Head of caudate nucleus (tissue), 42 donors: ENCODE measurements at places on chromosomes 7 and 10.

GRCh38 chr7:44983742-44984477 is 5.1 kb upstream of the MYO1G start:
- DNase-seq = no peak

DNA sequence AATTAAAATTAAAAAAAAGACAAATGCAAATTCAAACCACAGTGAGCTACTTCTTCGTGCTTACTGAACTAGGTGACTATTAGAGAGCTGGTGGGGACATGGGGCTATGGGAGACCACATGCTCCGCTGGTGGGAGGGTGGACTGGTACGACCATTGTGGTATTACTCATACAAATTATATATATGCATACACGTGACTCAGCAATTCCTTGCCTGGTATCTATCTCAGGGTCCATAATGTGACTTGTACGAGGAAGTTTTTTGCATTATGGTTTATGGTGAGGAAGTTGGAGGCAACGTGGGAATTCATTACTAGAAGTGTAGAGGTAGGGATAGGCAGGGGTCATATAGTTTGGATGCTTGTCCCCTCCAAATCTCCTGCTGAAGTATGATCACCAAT is 1112.7 kb downstream of the TYW1 start:
- DNase-seq = no peak

DNA sequence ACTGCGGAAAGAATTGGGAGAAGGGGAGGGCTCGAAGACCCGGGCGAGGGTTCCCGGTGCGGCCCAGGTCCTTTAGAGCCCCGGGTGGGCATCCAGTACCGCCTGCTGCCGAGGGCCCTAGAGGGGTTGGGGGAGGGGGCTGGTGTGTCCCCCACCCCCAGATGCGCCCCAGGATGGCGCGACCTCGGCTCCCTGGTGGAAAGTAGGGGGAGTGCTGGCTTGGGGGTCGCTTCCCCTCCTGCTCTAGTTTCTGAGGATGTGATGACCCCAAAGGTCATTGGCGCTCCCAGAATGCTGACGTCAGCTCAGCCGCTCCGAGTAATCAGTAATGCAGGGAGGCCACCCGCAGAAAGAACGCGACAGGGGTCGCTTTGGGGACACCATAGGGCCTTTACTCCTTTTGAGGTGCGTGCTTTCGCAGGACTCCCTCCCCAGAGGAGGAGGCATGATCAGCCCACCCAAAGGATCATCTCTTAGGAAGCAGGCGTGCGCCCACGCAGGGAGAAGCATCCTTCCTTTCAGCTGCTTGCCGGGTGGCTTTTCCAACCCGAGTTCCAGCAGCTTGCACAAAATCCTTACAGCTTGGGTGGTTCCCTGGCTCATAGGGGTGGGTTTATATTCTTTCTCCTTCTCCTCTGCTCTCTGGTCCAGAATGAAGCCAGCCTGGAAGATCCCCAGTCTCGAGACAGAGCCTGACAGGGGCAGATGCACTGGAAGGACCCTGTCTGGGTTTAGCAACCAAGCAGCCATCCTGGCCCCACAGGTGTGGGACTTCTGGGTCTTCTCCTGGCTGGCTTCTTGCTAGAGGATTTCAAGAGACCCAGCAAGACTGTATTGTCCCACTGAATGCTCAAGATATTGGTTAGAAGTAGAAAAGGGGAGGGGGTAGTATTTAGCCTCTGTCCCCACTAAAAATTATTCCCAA is 1.3 kb upstream of the PRKAG2 start:
- DNase-seq = peak; percentile 73

GRCh38 chr10:13945390-13946208 is 358.8 kb downstream of the PRPF18 start:
- DNase-seq = peak; percentile 8

- DNase-seq = no peak
Observed at GRCh38 chr7:96920713-96921112, 84.6 kb upstream of the DLX6 start.

DNA sequence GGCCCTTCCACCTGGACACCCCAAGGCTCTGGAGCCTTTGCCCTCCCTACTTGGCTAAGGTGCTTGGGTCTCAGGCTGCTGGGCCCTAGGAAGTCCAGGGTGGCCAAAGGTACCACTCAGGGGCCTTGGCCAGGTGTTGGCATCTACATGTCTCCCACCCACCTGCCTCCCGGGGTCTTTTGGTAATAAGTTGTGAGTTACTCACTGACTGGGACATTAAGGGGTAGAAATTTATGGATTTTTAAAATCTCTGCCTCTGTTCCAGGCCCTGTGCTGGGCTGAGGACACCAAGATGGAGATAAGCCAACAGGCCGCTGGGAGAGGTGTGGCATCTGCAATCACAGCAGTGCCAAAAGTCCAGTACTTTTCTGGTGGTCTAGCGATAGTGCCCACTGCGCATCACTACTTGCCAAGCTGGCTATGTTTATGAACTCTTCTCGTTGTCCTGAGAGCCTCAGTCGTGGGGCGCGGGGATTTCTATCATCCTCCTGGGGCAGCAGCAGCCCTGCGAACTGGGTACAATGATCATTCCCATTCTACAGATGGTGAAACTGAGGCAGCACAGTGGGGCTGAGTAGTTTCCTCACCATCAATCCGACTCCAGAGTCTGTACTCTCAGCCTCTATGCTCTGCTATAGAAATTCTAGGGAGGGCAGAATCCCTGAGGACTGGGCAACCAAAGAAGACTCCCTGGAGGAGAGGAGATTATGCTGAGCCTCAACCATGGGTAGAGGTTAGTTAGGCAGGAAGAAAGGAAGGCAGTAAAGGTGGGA is 36.2 kb downstream of the TBATA start:
- no peak for DNase-seq

DNA sequence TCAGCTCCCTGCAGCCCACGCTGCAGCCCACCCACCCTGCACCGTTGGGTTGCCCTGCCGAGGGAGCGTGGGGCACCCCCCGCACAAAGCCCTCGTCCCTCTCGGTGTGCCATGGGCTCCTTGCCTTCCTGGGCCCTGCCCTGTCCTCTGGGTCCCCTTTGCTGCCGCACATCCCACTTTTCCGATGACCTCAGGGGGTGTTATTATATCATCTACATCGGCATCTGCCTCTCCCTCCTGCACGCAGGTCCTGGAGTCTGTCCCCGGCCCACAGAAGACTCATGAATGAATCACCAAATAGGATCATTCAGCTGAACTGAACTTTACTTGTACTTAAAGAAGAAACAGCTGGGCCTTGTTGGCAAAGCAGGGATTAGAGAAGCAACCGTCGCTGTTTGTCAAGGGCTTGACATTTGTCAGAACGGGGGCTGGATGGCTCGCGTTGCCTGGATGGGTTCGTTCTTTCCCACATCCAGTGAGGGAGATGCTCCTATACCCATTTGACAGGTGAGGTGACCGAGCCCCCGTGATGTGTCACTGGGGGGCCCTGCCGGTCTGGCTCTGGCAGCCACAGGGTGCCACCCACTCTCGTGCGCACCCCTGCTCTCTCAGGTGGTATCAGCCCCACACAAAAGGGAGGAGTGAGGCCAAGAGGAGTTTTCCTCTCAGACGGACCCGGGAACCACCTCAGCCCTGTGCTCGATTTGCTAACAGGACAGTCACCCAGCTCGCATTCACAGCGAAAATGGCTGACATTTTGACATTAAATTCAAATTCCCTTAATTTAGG is 58.6 kb upstream of the EBF3 start:
- DNase-seq = no peak

DNA sequence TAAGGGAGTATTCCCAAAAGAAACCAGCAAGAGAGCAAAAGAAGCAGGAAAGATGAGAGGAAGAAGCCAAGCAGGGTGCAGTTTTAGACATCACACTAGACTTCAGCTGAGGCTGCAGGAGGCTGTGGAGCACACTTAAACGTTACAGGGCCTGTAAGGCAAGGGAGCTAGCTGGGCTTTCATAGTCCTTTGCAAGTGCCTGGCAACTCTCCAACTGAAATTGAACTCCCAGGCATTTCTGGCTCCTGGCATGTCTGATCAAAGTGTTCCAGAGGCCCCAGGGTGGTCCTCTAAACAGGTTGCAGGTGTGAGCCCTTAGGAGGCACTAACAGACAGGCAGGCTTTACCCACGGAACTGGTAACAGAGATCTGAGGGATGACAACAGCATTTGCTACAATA is 750.2 kb downstream of the XPNPEP1 start:
- DNase-seq = no peak

GRCh38 chr10:68032113-68032512 is 43.0 kb downstream of the HERC4 start:
- DNase-seq = no peak

GRCh38 chr7:75711656-75712514 is 26.9 kb downstream of the HIP1 start:
- no peak for DNase-seq

GRCh38 chr10:62794306-62794705 is 10.2 kb upstream of the ADO start:
- DNase-seq = no peak

DNA sequence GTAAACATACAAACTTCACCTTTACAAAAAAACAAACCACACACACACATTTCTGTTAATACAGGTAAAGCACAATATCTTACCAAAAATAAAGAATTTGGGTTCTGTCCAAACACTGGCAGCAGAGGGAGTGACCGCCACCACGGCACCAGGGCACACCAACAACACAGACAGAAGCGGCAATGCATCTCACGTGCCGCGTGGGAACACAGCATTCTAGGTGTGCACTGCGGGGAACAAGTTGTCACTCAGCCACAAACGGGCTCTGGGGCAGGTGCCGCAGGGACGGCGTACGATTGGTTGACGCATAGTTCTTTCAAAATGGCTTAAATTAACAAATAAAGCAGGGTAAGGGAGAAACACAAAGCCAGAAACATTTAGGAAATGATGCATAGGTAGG is 22.3 kb downstream of the PDGFA start:
- DNase-seq = no peak

GRCh38 chr10:3691482-3691881 is 93.5 kb downstream of the KLF6 start:
- DNase-seq = no peak

GRCh38 chr10:73803680-73804286 is 7.6 kb downstream of the NDST2 start:
- no peak for DNase-seq

- no peak for DNase-seq
Observed at GRCh38 chr10:60962946-60963345, 19.0 kb upstream of the RHOBTB1 start.

- no peak for DNase-seq
Observed at GRCh38 chr7:54076616-54077015, 465.6 kb upstream of the VSTM2A start.

GRCh38 chr7:81624021-81624592 is 145.7 kb downstream of the HGF start:
- no peak for DNase-seq

DNA sequence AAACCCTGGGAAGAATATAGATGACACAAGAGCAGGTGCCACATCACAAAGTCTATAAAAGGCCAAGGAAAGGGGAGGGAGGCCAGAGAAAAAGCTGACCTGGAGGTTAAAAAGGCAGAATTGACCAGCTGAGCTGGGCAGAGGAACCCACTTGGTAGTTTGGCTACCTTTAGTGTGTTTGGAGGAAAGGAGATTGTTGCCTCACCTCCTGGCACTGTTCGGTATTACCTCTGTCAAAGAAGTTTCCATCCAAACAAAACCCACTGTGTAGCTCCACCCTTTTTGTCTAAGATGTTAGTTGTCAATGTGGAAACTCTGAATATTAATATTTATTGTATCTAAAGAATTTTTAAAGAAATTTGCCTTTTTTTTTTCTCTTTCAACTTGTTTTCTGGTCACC is 23.4 kb downstream of the ENTPD7 start:
- DNase-seq = no peak

- DNase-seq = no peak
Observed at GRCh38 chr7:94332571-94332970, 62.1 kb upstream of the COL1A2 start.

- DNase-seq = no peak
Observed at GRCh38 chr10:454860-455259, 234.6 kb downstream of the DIP2C start.

DNA sequence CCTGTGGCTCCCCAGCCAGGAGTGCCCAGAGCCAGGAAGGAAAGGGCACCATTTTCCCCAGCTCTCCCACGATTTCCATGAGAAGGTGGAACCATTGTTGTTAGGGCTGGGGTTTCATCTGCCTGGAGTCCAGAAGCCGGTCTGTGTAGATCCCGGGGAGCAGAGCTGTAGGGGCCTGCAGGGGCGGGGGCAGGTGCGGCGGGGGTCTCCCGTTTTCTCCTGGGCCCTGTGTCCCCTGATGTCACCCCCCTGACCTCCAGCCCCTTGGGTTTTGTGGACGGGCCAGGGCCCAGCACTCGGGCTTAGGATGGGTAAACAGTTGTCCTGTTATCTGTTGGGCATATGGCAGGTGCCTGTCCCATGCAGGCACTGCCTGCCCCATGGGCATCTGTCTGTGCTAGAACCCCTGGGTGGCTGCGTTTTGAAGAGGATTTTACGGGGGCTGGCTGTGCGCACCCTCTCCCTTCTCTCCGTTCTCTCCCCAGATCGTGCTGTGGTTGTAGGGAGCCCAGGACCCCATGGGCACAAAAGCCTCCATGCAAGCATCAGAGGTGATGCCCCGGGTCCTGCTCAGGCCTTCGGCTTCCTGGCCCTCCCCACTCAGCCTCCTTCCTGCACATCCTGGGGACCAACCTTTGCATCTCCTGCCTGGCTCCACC is 158.8 kb downstream of the WDR37 start:
- DNase-seq = no peak

- no peak for DNase-seq
Observed at GRCh38 chr7:122118757-122119156, 25.3 kb downstream of the AASS start.

DNA sequence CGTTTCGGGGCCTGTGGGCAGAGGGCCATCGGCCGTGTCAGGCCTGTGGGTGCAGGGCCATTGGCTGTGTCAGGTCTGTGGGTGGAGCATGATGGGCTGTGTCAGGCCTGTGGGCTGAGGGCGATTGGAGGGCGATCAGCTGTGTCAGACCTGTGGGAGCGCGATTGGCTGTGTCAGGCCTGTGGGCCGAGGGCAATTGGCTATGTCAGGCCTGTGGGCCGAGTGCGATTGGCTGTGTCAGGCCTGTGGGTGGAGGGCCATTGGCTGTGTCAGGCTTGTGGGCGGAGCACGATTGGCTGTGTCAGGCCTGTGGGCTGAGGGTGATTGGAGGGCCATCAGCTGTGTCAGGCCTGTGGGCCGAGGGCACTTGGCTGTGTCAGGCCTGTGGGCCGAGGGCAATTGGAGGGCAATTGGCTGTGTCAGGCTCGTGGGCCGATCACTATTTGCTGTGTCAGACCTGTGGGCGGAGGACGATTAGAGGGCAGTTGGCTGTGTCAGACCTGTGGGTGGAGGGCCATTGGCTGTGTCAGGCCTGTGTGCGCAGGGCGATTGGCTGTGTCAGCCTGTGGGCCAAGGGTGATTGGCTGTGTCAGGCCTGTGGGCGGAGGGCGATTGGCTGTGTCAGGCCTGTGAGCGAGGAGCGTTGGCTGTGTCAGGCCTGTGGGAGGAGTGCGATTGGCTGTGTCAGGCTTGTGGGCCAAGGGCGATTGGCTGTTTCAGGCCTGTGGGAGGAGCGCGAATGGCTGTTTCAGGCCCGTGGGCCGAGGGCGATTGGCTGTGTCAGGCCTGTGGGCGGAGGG is 54.1 kb downstream of the DYNC2I1 start:
- no peak for DNase-seq
